K562 (cell line): ENCODE measurements at places on chromosomes 7 and 10.
A peak's percentile ranks its signal among the peaks of the same experiment; 100 is the strongest.

- DNase-seq, result peak; percentile 62
Measured at GRCh38 chr10:3482200-3482993, 302.6 kb downstream of the KLF6 start.

- DNase-seq, result no peak
Measured at GRCh38 chr10:120979435-120980278, 128.5 kb downstream of the WDR11 start.

- no peak for DNase-seq
Measured at GRCh38 chr7:151382079-151382885, 27.6 kb downstream of the WDR86 start.

GRCh38 chr7:110760341-110760740 is 330.6 kb upstream of the LRRN3 start:
- DNase-seq, result no peak

DNA sequence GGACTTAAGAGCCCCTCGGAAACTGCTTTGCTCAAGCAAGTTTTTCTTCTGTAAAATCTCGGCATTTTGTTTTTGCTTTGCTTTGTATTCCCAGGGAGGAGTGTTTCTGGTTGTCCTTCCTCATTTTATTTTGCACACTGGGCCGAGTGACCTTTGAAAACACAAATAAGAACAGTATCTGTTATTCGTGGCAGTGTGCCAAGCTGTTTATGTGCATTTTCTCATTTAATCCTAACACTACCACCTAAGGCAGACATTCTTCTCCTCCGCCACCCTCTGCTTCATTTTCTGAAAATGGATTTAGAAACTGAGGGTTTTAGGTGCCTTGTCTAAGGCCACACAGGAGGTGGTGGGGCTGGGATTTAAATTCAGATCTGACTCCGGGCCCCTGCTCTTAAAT is 218.5 kb downstream of the TCF7L2 start:
- DNase-seq, result no peak

DNA sequence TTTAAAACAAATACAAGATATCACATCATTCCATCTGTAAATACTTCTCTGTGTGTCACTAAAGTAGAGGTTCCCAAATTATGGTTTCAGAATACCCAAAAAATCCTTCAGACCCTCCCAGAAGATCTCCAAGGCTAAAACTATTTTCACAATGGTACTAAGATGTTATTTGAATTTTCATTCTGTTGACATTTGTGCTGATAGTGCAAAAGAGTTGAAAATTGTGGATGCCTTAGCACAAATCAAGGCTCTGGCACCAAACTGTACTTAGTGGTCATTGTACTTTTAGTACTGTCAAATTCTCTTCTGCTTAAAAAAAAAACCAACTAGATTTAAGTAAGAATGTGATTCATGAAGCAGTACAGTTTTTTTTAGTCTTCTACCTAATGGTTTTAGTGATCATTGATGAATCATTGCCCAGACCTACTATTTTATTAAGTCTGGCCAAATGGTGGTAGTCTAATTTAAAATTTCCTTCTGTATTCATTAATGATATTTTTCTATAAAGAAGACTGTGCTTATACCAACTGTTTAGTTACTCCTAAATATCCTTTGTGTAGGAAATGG is 50.5 kb downstream of the TPST1 start:
- DNase-seq, result no peak
